ENCODE measurements at places on chromosomes 2 and 18.

DNA sequence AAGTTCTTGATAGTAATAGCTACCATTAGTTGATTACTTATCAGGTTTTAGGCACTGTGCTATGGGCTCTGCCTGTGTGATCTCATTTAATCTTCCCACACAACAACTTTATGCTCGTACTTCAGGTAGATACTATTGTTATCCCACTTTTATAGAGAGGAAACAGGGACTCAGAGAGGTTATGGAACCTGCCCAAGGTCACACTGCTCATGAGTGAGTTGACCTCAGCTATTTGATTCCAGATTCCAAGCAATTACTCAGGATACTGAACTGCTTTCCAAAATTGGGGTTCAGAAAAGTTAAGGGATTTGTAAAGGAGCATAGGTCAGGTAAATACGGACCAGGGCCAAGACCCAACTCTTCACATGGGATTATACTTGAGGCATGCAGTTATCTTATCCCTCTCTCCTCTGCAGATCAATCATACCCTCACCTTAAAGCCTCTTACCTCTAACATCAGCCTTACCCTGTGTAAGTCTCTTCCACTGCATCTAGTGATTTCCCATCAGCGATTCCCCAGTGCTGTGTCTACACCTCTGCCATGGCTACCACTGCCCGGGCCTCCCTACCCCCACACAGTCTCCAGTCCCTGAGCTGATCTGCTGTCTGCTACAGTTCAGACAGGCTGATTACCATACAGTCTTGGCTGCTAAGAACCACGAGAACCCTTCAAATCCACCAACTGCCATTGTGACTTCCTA lies 74.4 kb downstream of the ANTXR1 start:
- DNase-seq, result no peak

- DNase-seq, result peak; percentile 76
These were observed 425.7 kb downstream of the SETBP1 start for GRCh38 chr18:45106331-45106774.

GRCh38 chr2:74828543-74828942 lies 5.4 kb upstream of the HK2 start:
- no peak for DNase-seq

GRCh38 chr2:45769056-45769455 lies 117.6 kb downstream of the PRKCE start:
- no peak for DNase-seq

GRCh38 chr2:219484343-219485200 lies 14.1 kb upstream of the GMPPA start:
- DNase-seq, result no peak

- DNase-seq, result no peak
These were observed 45.1 kb upstream of the HDAC4 start for GRCh38 chr2:239445771-239446524.

- DNase-seq, result no peak
These were observed 37.7 kb downstream of the DOCK10 start for GRCh38 chr2:225004597-225004996.

DNA sequence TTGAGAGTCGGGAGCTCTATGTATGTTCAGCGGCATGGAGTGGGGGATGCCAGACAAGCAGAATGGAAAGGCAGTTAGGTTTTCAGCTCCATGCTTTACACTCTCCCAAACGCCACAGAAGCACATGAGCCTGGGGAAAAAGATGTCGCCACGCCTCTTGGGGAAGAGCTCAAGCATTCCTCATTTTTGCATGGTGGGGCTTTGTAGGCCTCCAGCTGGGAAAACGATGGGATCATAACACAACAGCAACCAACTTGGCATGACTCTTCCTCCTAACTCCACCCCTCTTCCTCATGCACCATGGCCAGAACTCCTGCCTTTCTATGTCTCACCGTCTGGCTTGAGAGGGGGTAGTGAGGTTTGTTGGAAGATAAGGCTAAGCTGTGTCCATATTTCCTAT lies 102.6 kb downstream of the PAX3 start:
- no peak for DNase-seq

- no peak for DNase-seq
These were observed 14.7 kb downstream of the NRP2 start for GRCh38 chr2:205696927-205697441.

GRCh38 chr2:54543733-54544396 lies 87.7 kb downstream of the SPTBN1 start:
- no peak for DNase-seq

DNA sequence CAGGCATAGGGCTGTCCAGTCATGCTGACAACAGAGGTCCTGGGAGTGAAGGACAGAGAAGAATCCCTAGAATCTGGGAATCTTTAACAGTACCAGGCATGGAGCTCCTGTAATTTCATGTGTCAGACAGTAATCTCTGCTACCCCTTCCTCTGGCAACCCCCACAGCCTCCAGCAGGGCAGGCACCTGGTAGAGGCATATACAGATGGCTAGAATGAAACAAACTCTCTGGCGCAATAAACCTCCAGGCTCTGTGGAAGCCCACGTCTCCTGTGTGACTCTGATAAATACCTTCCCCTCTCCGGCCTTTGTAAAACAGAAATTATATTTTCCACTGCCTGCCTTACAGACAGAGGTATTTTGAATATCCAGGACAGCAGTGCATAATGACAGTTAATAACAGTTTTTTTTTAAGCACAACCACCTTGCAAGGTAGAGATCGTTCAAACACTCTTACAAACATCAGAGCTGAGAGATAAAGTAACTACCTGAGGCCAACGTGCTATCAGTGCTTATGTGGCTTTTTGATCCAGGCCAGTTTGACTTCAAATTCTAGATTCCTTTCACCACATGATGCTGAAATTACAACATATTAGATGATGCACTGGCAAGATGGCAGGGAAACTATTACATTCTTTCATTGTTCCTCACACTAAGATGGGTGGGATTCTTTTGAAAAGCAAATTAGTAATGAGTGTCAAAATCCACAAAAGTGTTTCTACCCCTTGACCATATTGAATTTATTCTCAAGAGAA lies 47.7 kb upstream of the TMEM247 start:
- no peak for DNase-seq

DNA sequence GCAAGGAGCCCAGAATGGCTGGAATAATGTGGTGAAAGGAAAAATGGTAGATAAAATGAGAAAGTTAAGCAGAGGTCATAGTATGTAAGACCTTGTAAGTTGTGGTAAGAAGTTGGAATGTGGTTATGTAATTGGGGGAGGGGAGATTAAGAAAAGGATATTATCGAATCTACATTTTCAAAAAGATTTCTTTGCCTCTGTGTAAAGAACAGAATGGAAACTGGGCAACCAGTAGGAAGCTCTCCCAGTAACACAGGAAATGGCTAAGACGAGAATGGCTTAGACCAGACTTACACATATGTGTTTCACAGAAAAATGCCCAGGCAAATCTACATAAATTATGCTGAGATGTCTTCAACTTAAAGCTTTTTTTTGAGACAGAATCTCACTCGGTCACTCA lies 13.2 kb downstream of the MEMO1 start:
- DNase-seq, result no peak

GRCh38 chr2:144370937-144371584 lies 148.9 kb downstream of the ZEB2 start:
- DNase-seq, result no peak

- DNase-seq, result no peak
These were observed 4.9 kb downstream of the SMAD7 start for GRCh38 chr18:48945953-48946217.

DNA sequence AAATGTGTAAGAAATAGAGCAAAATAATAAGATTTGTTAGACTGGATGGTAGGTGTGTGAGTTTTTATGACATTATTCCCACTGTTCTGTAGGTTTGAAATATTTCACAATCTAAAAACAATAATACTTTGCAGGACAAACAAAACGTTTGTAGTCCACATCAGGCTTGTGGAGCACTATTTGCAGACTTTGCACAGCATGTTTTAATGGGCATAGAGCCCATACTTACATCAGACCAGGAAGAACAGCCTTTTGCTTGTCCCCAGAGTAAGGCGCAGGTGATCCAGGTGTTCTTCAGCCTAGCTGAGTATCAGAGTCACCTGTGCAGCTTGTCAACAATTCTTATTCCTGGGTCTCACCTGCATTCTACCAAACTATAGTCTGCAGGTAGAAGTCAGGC lies 9.1 kb upstream of the STK39 start:
- no peak for DNase-seq
